CD4-positive, CD25-positive, alpha-beta regulatory T cell (primary cell): ENCODE measurements at places on chromosomes 7 and 10.
A peak's percentile ranks its signal among the peaks of the same experiment; 100 is the strongest.

- no peaks in the 10 kb centered on the region for H3K36me3 ChIP-seq
- peaks cover 49% of the 10 kb centered on the region for H3K4me1 ChIP-seq
- no peaks in the 10 kb centered on the region for H3K27me3 ChIP-seq
- H3K27ac ChIP-seq, result peak overlapping the region; percentile 86
Observed at GRCh38 chr10:35130663-35131062, 4.0 kb downstream of the CREM start.

DNA sequence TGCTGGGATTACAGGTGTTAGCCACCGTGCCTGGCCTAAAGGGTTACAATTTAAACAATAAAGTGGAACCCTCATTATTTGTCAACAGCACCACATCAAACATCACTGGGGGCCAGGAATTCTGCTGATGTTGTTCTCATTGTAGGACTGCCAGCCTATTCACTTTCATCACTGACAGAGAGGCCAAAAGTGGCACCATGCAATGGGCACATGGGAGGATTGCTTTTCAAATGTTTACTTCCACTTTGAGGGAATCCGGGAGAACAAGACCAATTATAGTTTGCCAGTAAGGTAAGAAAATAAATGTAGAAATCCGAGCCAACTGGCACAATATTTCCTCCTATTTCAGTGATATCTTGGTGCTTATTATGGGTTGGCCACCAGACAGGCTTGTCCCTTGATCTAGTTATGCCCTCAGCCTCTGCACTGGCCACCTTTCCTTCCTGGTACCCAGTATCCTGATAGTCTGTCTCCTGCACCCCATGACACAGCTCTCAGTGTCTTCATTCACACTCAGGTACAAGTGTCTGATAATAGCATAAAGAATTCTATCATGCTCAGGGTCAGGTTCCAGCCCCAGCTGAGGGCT lies 82.6 kb downstream of the ANLN start:
- H3K4me1 ChIP-seq, result no peaks in the 10 kb centered on the region
- H3K27ac ChIP-seq, result no peak overlapping the region
- no peak for DNase-seq

DNA sequence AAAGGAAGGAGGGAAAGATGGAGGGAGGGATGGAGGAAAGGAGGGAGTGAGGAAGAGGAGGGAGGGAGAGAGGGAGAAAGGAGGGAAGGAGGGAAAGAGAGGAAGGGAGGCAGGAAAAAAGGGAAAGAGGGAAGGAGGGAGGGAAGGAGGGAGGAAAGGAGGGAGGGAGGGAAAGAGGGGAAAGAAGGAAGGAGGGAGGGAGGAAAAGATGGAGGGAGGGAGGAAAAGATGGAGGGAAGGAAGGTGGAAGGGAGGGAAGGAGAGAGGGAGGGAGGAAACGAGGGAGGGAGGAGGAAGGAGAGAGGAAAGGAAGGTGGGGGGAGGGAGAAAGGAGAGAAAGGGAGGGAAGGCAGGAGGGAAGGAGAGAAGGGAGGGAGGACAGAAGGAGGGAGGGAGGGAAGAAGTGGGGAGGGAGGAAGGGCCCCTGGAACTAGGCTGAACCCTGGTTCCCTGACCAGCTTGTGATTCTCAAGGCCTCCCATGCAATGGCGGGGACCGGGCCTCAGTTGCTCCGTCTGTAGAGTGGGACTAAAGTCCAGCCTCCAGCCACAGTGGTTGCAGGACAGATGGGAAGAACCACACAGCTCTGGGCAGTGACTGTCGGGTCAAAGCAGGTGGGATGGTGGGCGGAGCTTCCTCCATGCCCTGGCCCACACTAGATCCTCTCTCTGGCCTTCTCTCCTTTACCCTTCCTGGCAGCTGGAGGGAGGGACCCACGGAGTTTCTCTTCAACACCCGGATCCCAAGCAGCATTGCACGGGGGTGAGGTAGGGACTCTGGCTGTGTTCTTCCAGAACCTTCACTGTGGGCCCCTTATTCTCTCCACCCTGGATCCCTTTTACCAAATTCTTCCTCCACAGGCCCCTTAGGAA lies 4.3 kb upstream of the TTYH3 start:
- H3K27ac ChIP-seq, result no peak overlapping the region
- H3K36me3 ChIP-seq, result no peaks in the 10 kb centered on the region

DNA sequence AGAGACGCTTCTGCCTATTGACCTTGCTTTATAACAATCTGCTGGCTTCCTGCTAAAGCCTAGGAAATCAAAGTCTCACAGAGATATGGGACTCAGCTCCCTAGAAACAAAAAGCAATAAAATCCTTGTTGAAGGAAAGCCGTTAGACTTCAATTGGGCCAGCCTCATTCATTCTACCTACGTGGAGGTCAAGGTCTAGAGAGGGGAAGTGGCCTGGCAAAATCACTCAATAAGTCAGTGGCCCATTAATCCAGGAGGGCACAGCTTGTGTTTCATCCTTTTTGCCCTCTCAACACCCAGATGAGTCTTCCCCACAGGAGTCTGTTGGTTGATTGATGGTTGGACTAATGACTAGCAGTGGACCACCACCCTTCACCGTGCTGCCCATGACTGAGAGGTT lies 40.5 kb upstream of the ACSL5 start:
- H3K27me3 ChIP-seq, result peaks cover 1% of the 10 kb centered on the region
- H3K27ac ChIP-seq, result no peak overlapping the region
- H3K4me1 ChIP-seq, result no peaks in the 10 kb centered on the region
- H3K36me3 ChIP-seq, result no peaks in the 10 kb centered on the region
- no peak overlapping the region for H3K4me3 ChIP-seq
- no peak for DNase-seq

DNA sequence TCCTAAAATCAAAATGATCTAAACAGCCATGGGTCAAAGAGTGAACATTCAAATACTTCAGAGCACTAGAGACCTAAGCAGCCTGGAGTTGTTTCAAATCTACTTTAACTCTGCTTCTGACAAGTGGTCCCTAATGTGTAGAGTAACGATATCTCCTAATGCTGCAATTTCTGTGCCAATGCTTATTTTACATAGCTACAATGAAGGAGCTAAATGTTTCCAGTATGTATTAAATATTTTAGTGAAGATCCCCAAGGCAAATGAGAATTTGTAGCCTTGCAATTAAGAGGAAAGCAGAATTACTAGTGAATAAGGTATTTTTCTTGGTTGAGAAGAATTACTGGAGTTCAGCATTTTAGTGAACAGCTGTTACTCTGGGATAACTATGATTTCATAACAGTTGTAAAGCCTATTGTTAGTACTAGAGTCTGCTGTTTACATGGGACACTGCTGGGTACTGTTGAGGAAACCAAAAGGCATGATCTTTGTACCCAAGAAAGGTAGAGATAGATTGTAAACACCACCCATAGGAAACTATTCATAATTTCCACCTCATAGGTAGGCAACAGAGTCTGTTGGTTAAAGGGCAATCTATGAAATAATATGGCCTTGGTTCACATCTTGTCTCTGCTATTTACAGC lies 271.9 kb downstream of the PLXDC2 start:
- H3K36me3 ChIP-seq, result no peaks in the 10 kb centered on the region
- no peak for DNase-seq
- H3K4me3 ChIP-seq, result no peak overlapping the region
- H3K4me1 ChIP-seq, result no peaks in the 10 kb centered on the region

DNA sequence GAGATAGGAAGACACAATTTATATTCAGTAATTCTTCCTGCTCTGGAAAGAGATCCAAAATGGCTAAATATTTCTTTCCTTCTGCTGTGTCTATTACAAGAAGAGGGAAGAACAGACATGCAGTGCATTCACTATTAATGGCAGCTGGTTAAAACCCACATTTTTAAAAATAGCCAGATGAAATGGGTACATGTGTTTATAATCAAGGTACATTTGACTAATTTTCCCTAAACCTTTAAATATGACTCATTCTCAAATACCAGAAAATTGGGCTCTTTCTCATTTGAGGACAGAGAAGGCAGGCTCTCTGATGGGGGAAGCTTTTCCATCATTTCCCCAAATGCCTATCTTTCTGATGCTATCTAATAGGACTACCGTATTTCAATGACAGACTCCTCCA lies 215.7 kb upstream of the HABP2 start:
- DNase-seq, result no peak
- H3K36me3 ChIP-seq, result no peaks in the 10 kb centered on the region
- no peaks in the 10 kb centered on the region for H3K27me3 ChIP-seq
- no peak overlapping the region for H3K27ac ChIP-seq
- no peak overlapping the region for H3K4me3 ChIP-seq

DNA sequence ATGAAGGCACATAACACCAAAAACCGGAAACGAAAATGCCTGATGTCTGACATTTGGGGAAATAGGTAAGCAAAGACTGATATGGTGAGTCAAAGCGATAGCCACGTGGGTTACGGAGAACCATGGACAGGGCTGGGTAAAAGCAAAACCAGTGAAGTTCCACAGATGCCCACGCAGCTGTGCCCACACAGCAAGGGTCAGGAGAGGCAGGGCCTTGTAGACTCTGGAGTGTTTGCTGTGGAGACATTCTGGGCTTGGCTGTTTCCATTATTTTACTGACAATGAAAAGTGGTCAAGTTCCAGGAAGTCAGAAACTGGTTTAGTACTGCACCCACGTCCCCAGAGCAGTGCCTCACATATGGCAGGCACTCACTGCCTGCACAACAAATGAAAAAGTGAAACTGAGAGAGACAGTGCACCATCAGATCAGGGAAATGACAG lies 148.7 kb downstream of the ZMYND11 start:
- H3K27me3 ChIP-seq, result no peaks in the 10 kb centered on the region
- no peaks in the 10 kb centered on the region for H3K36me3 ChIP-seq
- no peaks in the 10 kb centered on the region for H3K4me1 ChIP-seq
- peak overlapping the region; percentile 43 for H3K4me3 ChIP-seq

DNA sequence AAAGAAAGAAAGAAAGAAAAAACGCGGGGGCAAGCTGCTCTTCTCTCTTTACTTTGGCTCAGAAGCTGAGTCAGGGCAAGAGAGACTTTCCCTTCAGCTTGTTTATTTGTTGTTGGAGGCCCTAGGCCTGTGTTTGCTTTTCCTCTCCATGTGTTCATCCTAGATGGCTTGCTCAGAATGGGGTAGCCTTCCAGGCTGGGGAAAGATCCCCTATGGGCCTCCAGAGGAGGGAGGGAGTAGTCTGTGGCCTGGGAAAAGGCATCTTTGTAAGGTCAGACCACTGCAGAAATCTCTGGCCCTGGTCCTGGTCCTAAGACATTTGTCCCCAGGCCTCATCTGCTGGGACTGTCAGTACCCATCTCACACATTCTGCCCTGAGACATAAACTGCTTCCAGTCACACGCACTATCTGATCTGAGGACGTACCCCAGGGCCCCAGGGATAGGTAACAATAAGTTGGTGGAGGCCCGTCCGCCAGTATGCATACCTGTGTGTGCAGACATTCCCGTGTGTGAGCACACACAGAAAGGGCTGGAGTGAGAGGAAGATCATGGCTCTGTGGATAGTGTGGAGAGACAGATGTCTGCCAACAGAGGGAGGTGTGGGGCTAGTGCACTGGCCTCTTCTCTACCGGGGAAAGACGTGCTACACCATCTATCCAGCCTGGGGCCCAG lies 4.9 kb upstream of the SCD start:
- no peaks in the 10 kb centered on the region for H3K27me3 ChIP-seq
- H3K36me3 ChIP-seq, result no peaks in the 10 kb centered on the region
- peak; percentile 66 for DNase-seq
- peaks cover 5% of the 10 kb centered on the region for H3K4me1 ChIP-seq
- no peak overlapping the region for H3K27ac ChIP-seq

GRCh38 chr7:139536152-139536551 lies 12.7 kb downstream of the CLEC2L start:
- H3K4me3 ChIP-seq, result no peak overlapping the region
- H3K27me3 ChIP-seq, result peaks cover 3% of the 10 kb centered on the region
- H3K36me3 ChIP-seq, result no peaks in the 10 kb centered on the region
- no peaks in the 10 kb centered on the region for H3K4me1 ChIP-seq
- DNase-seq, result no peak
- no peak overlapping the region for H3K27ac ChIP-seq

- H3K4me3 ChIP-seq, result no peak overlapping the region
- H3K27ac ChIP-seq, result no peak overlapping the region
- no peaks in the 10 kb centered on the region for H3K27me3 ChIP-seq
- no peaks in the 10 kb centered on the region for H3K4me1 ChIP-seq
Observed at GRCh38 chr10:69744971-69745370, 56.7 kb upstream of the COL13A1 start.

DNA sequence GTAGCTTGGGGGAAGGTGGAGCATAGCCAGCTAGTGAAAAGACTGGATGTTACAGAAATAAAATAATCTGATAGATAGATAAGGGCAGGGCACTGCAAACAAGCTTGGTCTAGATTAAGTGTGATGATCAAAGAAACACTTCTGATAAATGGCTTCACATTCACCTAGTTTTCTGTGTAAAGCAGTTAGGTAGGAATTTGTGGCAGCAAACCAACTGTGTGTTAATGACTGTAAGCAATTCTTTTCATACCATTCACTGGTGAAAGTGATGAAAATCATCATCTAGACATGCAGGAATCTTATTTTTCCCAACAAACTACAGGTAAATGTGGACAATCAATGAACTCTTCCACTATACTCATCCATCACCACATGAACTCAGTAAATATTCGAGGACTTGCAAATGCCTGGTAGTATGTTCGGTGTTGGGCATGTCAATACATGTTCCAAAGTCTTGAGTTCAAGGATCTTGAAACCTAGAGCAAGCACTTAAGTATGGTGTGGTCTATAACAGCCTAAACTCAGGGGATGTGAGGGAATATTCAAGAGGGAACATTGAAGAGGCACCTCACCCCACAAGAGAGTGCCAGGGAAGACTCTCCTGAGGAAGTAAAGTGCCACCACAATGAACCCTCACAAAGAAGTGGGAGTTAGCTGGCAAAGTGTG lies 20.5 kb downstream of the PON3 start:
- no peaks in the 10 kb centered on the region for H3K4me1 ChIP-seq
- H3K36me3 ChIP-seq, result no peaks in the 10 kb centered on the region
- H3K27ac ChIP-seq, result no peak overlapping the region
- no peak overlapping the region for H3K4me3 ChIP-seq
- peaks cover 2% of the 10 kb centered on the region for H3K27me3 ChIP-seq

DNA sequence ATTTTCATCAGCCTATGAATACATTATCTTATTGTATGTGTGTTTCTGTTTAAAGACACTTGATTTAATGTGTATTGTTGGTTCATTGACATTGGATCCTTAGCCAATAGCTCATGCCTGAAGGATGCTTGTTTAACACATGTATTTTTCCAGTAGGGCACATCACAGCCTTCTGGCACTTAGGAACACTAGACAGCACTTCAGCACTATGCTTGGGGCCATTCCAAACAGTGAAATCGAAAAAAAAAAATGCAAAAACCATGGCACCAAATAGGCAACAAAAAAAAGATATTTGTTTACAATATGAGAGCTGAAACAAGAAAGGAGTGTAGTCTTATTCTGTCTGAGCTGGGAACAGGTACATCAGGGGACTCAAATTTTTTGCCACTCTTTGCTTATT lies 262.8 kb downstream of the SLC25A13 start:
- no peaks in the 10 kb centered on the region for H3K36me3 ChIP-seq
- H3K4me3 ChIP-seq, result no peak overlapping the region
- H3K4me1 ChIP-seq, result no peaks in the 10 kb centered on the region

- H3K27me3 ChIP-seq, result no peaks in the 10 kb centered on the region
- H3K4me1 ChIP-seq, result no peaks in the 10 kb centered on the region
- no peak overlapping the region for H3K4me3 ChIP-seq
- no peak overlapping the region for H3K27ac ChIP-seq
- no peak for DNase-seq
Observed at GRCh38 chr10:130074639-130075038, 36.0 kb downstream of the C10orf143 start.
